ENCODE measurements at places on chromosomes 16 and 17.

DNA sequence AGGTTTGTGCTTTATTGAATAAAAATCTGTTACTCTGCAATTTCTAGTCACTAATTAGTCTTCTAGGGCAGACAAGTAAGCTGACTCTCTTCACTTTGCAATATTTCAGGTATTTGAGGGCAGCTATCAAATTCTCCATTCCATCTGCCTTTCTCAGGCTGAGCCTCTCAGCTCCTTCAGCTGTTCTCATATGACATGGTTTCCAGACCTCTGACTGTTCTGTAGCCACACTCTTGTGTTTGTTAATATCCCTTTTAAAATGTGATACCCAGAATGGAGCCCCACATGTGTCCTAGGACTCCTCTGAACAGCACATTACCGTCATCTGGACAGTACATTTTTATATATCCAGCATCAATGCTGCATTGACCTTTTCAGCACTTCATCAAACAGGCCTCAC is 46.1 kb upstream of the MTMR4 start:
- DNase-seq: no peak

- DNase-seq: no peak
Observed at GRCh38 chr16:10296956-10297340, 88.9 kb upstream of the ATF7IP2 start.

DNA sequence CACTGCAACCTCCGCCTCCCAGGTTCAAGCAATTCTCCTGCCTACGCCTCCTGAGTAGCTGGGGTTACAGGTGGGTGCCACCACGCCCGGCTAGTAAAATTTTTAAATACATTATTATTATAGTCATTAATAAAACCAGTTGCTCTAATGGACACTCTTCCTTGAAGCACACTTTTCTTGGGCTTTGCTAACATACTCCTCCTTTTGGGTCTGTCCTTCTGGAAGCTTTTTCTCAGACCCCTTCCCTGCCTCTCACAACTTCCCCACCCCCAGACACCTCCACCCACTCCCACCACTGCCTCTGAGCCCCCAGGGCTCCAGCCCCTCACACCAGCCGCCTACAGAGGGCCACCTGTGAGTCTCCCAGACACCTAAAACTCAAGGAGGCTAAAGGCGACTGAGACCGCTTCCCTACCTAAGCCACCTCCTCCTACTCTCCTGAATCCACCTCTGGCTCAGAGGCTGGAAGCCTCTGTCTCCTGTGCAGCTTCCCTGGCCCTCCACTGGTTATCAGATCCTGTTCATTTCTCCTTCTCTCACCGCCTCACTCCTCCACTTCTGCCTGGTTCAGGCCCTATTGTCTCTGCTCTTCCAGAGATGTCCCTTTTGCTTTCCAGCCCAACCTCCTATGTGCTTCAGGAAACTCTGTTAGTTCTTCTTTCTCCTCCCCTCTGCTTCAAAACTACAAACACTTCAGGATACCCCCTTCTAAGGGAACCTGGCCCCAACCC is 2.1 kb upstream of the CUEDC1 start:
- peak; percentile 11 for DNase-seq

DNA sequence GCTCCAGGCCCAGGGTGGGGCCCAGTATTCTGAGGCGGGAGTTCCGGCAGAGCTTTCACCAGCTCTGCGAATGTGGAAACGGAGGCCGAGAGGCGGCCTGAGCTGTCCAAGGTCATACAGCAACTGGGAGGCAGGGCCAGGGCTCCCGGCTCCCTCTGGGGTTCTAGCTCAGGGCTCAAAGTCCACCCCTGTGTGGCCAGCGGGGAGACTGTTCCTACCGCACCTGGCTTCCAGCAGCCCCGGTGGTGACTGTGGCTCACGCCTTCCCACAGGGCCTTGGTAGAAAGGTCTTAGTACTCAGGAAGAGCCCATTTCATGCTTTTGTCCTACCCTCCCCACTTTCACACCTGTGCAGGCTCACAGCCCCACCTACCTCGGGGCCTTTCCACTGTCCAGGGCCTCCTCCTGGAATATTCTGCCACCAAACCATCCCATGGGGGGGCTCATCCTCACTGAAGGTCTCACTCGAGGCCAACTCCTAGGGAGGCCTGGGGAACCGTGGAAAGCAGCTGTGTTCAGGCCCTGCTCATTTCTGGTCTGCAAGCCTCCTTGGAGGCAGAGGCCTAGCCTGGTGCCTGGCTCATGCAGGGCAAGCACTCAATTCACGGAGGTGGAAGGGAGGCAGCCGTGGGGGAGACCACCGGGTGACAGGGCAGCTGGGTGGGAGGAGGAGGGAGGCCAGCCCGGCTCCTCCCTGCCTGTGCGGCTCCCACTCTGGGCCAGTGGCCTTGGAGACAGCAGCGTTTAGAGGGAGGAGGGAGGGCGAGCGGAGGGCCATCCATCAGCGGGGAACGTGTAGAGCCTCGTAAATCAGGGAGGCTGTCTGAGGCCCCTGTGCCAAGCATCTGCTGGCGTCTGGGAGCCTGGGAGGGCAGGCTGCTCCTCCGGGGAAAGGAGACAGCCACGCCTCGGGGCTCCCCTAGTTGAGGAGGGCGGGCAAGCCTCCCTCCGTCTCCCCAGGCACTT is 12.7 kb upstream of the DOC2B start:
- no peak for DNase-seq

GRCh38 chr17:43515656-43516055 is 30.5 kb downstream of the ETV4 start:
- no peak for DNase-seq

DNA sequence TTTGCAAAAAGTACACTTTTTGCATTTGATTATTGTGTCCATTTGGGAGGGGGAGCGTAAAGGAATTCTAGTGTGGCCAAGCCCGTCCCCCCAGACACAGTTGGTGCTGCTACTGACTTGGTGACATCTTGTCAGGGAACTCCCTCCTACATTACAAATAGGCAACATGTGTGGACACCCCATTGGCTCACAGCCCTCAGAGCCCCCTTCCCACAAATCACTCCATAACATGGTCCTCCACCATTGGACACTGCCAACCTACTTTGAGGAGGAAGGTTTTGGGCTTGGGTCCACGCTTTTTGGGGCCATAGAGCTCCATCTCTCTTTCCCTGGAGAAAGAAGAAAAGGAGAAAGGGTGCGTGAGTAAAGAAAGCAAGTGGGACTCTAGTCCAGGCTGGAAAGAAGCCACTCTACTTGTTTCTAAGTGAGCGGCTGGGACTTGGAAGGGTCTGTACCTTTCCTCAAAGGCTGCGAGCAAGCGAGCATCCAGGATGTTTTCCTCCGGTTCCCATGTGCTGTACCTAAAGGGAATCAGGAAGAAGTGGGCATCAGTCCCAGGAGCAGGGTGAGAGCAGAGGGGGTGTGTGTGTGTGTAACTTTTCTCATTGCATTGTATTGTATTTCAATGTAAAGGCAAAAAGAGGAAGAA is 958 bp downstream of the CBX8 start:
- DNase-seq: peak; percentile 30

- DNase-seq: no peak
Observed at GRCh38 chr17:63928966-63929695, 3.0 kb downstream of the CD79B start.

GRCh38 chr16:2520784-2521531 is 787 bp downstream of the AMDHD2 start:
- peak; percentile 24 for DNase-seq
